HCT116 (cell line): ENCODE measurements at places on chromosomes 5 and 9.

- H3K36me3 ChIP-seq: no peaks in the 10 kb centered on the region
- no peak overlapping the region for H3K27ac ChIP-seq
- H3K4me3 ChIP-seq: no peak overlapping the region
- no peaks in the 10 kb centered on the region for H3K27me3 ChIP-seq
- peaks cover 17% of the 10 kb centered on the region for H3K4me1 ChIP-seq
Measured at GRCh38 chr5:95720094-95720786, 10.9 kb upstream of the RHOBTB3 start.

- H3K4me3 ChIP-seq: no peak overlapping the region
- no peaks in the 10 kb centered on the region for H3K36me3 ChIP-seq
- no peak overlapping the region for H3K27ac ChIP-seq
Measured at GRCh38 chr5:169701910-169702451, 64.9 kb downstream of the DOCK2 start.

- no peak overlapping the region for H3K4me3 ChIP-seq
- H3K27ac ChIP-seq: no peak overlapping the region
- DNase-seq: no peak
- H3K4me1 ChIP-seq: no peaks in the 10 kb centered on the region
Measured at GRCh38 chr9:98404237-98404636, 148.8 kb upstream of the TBC1D2 start.

DNA sequence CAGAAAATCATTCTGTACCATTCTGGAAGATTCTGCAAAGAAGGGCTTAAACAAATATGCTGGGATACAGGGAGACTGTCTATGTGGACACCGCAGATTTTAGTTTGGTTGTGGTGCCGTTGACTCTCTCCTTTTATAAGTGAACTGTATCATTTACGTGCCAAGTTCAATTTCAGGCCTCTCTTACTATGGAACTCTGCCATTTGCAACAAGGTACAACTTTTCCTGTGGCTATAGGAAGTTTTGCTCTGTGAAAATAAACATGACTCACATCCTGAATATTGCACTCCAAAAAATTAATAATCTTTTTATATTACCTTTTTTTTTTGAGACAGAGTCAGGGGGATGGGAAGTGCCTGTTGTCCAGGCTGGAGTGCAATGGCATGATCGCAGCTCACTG is 29.7 kb upstream of the CSNK1G3 start:
- H3K4me3 ChIP-seq: no peak overlapping the region
- no peak overlapping the region for H3K27ac ChIP-seq
- H3K36me3 ChIP-seq: no peaks in the 10 kb centered on the region
- H3K27me3 ChIP-seq: no peaks in the 10 kb centered on the region
- no peak for DNase-seq

DNA sequence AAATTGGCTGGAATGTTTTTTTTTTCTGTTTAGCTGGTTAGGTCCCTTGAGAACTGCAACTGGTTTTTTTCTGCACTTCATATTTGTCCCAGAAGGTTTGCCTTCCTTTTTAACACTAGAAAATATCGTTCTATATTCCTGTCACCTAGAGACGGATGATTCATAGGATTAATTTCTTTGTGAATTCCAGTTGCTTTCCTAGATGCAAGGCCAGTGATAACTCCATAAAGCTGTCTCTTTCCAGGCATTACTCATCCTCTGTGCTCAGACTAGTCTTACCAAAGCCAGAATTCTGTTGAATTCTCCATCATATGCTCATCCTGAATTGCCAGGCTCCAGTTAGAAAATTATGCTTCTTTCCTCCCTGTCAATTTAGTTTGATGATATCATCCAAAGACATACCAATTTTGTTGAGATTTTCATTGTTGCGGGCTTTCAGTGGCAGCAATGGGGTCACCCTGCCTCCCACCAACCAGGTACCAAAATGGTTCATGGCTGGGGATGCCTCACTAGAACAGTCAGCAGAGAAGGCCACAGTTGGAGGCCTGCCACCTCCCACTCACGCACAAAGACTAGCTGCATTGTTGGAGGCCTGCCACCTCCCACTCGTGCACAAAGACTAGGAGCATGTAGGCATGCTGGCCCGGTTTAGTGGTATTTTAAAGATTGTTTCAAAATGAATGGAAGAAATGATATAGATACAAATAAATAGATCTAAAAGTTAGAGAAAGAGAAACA is 8.5 kb downstream of the BAAT start:
- H3K4me1 ChIP-seq: no peaks in the 10 kb centered on the region
- no peaks in the 10 kb centered on the region for H3K36me3 ChIP-seq
- no peak overlapping the region for H3K4me3 ChIP-seq
- no peak overlapping the region for H3K27ac ChIP-seq
- no peaks in the 10 kb centered on the region for H3K27me3 ChIP-seq

- no peak overlapping the region for H3K4me3 ChIP-seq
- no peak for DNase-seq
- no peaks in the 10 kb centered on the region for H3K4me1 ChIP-seq
- H3K27ac ChIP-seq: no peak overlapping the region
Measured at GRCh38 chr5:80168388-80169028, 87.3 kb downstream of the SERINC5 start.

GRCh38 chr5:126383776-126384175 is 39.4 kb upstream of the GRAMD2B start:
- no peaks in the 10 kb centered on the region for H3K36me3 ChIP-seq
- H3K27me3 ChIP-seq: no peaks in the 10 kb centered on the region
- no peak overlapping the region for H3K4me3 ChIP-seq
- DNase-seq: no peak

DNA sequence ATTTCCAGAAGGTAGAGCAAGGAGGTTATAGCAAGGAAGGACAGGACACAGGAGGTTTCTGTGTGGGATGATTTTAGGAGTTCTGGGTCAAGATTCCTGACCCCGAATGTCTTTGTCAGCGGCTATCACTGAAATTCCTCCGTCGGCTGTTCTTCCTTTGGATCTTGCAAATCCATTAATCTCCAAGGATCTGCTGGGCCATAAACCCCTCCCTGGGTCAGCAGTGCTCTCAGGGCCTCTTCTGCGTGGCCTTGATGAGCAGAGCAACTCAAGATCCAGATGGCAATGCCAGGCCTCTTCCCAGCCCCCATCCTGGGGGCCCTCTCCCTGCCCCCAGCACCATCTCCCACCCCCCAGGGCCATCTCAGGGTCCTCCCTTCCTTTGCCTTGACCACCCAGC is 16.3 kb upstream of the COL27A1 start:
- no peaks in the 10 kb centered on the region for H3K4me1 ChIP-seq
- no peak overlapping the region for H3K27ac ChIP-seq
- H3K4me3 ChIP-seq: no peak overlapping the region
- H3K27me3 ChIP-seq: peaks cover 15% of the 10 kb centered on the region

DNA sequence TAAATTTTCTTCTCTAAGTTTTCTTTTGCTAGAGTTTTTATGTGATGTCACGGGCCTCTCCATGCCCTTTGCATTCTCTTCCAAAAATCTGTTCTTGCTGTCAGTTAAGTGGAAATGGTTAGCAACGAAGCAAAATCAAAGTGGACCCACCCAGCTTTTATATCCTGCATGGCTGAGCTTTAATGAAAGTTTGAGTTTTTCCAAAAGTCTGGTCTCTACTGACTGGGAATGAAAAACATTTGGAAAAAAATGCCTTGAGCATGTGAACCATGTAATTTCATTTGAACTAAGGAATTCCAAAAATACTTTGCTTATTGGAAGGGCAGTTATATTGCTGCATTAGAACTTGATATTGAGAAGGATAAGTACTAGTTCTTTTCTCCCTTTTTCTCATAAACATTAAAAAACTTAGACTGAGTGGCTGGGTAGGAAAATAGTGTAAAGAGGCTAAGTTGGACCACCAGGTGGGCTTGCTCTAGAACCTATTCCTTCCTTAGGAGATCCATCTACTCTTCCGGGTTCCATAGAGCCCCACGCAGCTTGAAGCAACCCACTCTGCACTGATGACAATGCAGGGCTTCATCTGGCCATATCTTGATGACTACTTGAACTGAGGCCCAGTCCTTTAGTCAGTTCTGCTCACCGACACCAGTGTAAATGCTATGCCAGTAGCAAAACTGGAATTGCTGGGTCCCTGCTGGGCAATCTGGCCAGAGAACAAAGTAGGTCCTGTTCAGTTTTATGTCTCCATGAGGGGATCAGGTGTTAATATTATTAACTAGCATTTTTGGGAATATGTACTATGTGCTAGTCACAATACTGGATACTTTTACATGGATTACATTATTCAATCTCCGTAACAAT is 17.4 kb upstream of the RIC1 start:
- no peak for DNase-seq
- no peak overlapping the region for H3K4me3 ChIP-seq
- no peaks in the 10 kb centered on the region for H3K36me3 ChIP-seq
- H3K4me1 ChIP-seq: no peaks in the 10 kb centered on the region
- no peaks in the 10 kb centered on the region for H3K27me3 ChIP-seq

- no peaks in the 10 kb centered on the region for H3K27me3 ChIP-seq
- H3K4me1 ChIP-seq: no peaks in the 10 kb centered on the region
- H3K27ac ChIP-seq: no peak overlapping the region
- no peaks in the 10 kb centered on the region for H3K36me3 ChIP-seq
- no peak for DNase-seq
Measured at GRCh38 chr5:14250084-14250695, 107.0 kb downstream of the TRIO start.

DNA sequence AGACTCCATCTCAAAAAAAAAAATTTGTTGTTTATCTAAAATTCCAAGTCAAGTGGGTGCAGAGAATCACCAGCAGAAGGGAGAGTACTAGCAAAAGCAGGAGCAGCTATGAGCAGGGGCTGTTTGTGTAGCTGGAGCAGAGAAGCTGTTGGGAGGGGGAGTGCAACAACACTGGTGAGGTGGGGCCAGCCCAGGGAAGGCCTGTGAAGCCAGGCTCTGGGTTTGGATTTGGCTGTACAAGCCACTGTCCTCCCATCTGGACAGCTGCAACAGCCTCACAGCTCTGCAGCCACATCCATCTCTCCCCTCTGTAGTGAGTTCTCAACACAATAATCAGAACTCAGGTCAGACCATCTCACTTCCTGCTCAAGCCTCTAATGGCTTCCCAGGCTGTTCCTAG is 59.4 kb downstream of the TMOD1 start:
- no peak for DNase-seq
- H3K27ac ChIP-seq: no peak overlapping the region
- peaks cover 3% of the 10 kb centered on the region; the same call in 1 of the 2 replicates for H3K4me1 ChIP-seq
- H3K4me3 ChIP-seq: no peak overlapping the region
- H3K36me3 ChIP-seq: no peaks in the 10 kb centered on the region

GRCh38 chr5:1278216-1278615 is 16.7 kb downstream of the TERT start:
- no peak overlapping the region for H3K27ac ChIP-seq
- no peak for DNase-seq
- no peaks in the 10 kb centered on the region for H3K36me3 ChIP-seq
- H3K4me1 ChIP-seq: no peaks in the 10 kb centered on the region
- H3K27me3 ChIP-seq: no peaks in the 10 kb centered on the region
- H3K4me3 ChIP-seq: no peak overlapping the region

GRCh38 chr9:17962747-17963146 is 383.9 kb downstream of the SH3GL2 start:
- H3K27me3 ChIP-seq: no peaks in the 10 kb centered on the region
- H3K4me1 ChIP-seq: no peaks in the 10 kb centered on the region
- no peak for DNase-seq
- no peak overlapping the region for H3K4me3 ChIP-seq
- no peaks in the 10 kb centered on the region for H3K36me3 ChIP-seq
- no peak overlapping the region for H3K27ac ChIP-seq

DNA sequence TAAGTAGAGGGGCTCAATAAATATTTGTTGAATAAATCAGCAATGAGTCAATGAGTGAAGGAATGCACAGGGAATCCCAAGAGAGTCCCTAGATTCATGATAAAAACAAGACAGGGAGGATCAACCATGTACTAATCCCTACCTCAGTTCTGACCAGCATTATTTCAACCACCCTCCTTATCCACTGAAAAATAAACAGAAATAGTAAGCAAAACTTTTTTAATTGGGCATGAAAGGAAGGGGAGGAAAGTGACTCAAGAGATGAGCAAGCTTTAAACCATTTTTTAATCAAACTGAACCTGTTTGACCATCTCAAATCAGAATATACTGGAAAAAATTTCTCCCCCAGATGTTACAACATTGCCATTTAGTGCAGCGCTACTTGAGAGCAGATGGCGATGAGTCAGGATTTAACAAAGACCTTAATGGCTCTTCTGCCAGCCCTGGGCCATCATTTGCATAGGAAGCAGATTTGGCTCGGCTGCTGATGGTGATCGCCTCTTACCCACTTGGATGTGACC is 194.8 kb upstream of the SLC30A5 start:
- no peaks in the 10 kb centered on the region for H3K27me3 ChIP-seq
- no peak overlapping the region for H3K4me3 ChIP-seq
- H3K36me3 ChIP-seq: no peaks in the 10 kb centered on the region

GRCh38 chr9:86298873-86299272 is 16.5 kb upstream of the ISCA1 start:
- peaks cover 7% of the 10 kb centered on the region for H3K4me1 ChIP-seq
- no peak overlapping the region for H3K4me3 ChIP-seq
- no peaks in the 10 kb centered on the region for H3K27me3 ChIP-seq
- peaks cover 12% of the 10 kb centered on the region; the same call in 1 of the 2 replicates for H3K36me3 ChIP-seq
- DNase-seq: no peak
- H3K27ac ChIP-seq: no peak overlapping the region

GRCh38 chr5:17951392-17952169 is 317.3 kb downstream of the TAF11L14 start:
- no peaks in the 10 kb centered on the region for H3K4me1 ChIP-seq
- no peak overlapping the region for H3K4me3 ChIP-seq
- H3K27ac ChIP-seq: no peak overlapping the region
- no peaks in the 10 kb centered on the region for H3K27me3 ChIP-seq
- no peaks in the 10 kb centered on the region for H3K36me3 ChIP-seq

DNA sequence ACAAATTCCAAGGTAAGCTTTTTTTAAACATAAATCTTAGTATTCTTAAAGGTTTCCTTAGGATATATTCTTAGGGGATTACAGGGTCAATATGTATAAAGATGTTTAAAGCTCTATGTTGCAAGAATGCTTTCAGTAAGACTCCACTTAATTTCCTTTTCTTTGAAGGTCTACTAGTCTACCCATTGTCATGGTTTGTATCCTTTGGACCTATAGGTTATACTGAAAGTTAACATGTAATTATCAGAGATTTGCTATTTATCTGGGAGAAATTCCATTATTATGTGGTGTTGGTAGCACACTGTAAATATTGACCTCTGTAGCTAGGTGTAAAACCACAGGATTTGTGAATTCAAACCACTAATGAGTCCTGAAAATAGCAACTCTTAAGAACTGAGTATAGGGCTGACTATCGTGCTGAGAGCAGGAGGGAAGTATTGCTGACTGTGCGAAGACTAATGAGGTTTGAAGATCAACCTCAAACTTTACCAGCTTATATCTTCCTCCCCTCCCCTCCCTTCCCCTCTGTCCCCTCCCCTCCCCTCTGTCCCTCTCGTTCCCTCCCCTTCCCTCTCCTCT is 85.6 kb downstream of the GADD45G start:
- DNase-seq: no peak
- no peaks in the 10 kb centered on the region for H3K36me3 ChIP-seq
- H3K4me3 ChIP-seq: no peak overlapping the region
- H3K27me3 ChIP-seq: peaks cover 4% of the 10 kb centered on the region; the same call in 1 of the 2 replicates
- peaks cover 9% of the 10 kb centered on the region; the same call in 1 of the 2 replicates for H3K4me1 ChIP-seq
- H3K27ac ChIP-seq: no peak overlapping the region

GRCh38 chr5:12911156-12911555 is 1006.9 kb upstream of the CTNND2 start:
- no peak for DNase-seq
- no peaks in the 10 kb centered on the region for H3K36me3 ChIP-seq
- no peak overlapping the region for H3K4me3 ChIP-seq
- no peaks in the 10 kb centered on the region for H3K27me3 ChIP-seq
- no peak overlapping the region for H3K27ac ChIP-seq
- H3K4me1 ChIP-seq: no peaks in the 10 kb centered on the region

GRCh38 chr9:72173080-72173479 is 23.8 kb downstream of the GDA start:
- H3K4me3 ChIP-seq: no peak overlapping the region
- peaks cover 45% of the 10 kb centered on the region; the same call in 1 of the 2 replicates for H3K36me3 ChIP-seq
- no peaks in the 10 kb centered on the region for H3K27me3 ChIP-seq
